Thymus (tissue), 14 donors: ENCODE measurements at places on chromosomes 12 and 14. TPM values are rescaled to one million over a fixed set of nuclear protein-coding genes. Genes with fewer than 3 reads are reported as not detected.

DNA sequence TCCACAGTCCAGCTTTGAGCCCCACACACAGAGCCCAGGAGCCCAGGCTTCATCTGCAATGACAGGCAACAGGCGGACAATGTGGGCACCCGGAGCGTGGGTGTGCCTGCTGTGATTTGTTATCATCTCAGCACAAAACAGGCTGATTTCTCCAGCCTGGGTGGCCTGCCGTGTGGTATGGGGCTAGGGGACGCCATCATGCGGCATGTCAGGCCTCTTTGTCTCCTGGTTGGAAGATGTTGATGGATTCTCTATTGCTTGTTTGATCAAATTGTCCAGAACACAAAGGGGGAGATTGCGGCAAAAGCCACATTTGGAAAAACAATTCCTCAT is 147.1 kb downstream of the KIF26A start:
- no peaks in the 10 kb centered on the region for H3K36me3 ChIP-seq
- H3K27me3 ChIP-seq = no peaks in the 10 kb centered on the region
- H3K27ac ChIP-seq = no peak overlapping the region
- no peak for DNase-seq

DNA sequence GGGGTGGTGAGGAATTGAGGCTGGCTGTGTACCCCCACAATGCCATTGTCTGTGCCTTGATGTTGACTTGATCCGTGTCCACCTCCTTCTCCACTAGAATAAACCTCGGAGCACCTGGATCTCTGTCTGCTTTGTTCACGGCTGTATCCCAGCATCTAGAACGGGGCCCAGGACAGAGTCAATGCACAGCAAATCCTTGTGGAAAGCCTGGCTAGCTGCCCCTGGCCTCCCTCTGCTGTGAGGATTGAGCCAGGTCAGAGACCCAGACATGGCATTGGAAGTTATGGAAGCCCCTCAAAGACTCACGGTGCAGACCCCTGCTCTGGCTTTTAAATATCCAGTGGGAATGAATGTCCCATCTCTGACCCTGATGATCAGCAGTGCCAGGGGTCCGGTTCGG is 109.2 kb downstream of the SCARB1 start:
- no peak for DNase-seq
- peaks cover 11% of the 10 kb centered on the region for H3K4me1 ChIP-seq
- no peaks in the 10 kb centered on the region for H3K27me3 ChIP-seq
- no peak overlapping the region for H3K27ac ChIP-seq
- no peaks in the 10 kb centered on the region for H3K36me3 ChIP-seq
- no peak overlapping the region for H3K4me3 ChIP-seq

Gene NTF3
- polyA plus RNA-seq = 1.6 TPM

Gene SCN8A
- polyA plus RNA-seq = 0.21 TPM

Gene FLVCR2
- 5.7 TPM for polyA plus RNA-seq

- H3K4me1 ChIP-seq = no peaks in the 10 kb centered on the region
- H3K4me3 ChIP-seq = no peak overlapping the region
- H3K27ac ChIP-seq = no peak overlapping the region
- H3K27me3 ChIP-seq = no peaks in the 10 kb centered on the region
- no peak for DNase-seq
- no peaks in the 10 kb centered on the region for H3K36me3 ChIP-seq
Measured at GRCh38 chr12:22738945-22739344, 114.0 kb downstream of the ETNK1 start.

Gene RITA1
- 8.5 TPM for polyA plus RNA-seq

Gene RHOJ
- polyA plus RNA-seq = 6.0 TPM

- DNase-seq = no peak
- no peaks in the 10 kb centered on the region for H3K36me3 ChIP-seq
- peaks cover 49% of the 10 kb centered on the region for H3K4me1 ChIP-seq
- H3K27ac ChIP-seq = no peak overlapping the region
Measured at GRCh38 chr12:94172973-94173372, 24.6 kb downstream of the PLXNC1 start.

- no peaks in the 10 kb centered on the region for H3K4me1 ChIP-seq
- DNase-seq = no peak
- H3K27ac ChIP-seq = no peak overlapping the region
- no peak overlapping the region for H3K4me3 ChIP-seq
- no peaks in the 10 kb centered on the region for H3K36me3 ChIP-seq
- no peaks in the 10 kb centered on the region for H3K27me3 ChIP-seq
Measured at GRCh38 chr12:83954956-83955601, 957.5 kb downstream of the SLC6A15 start.

Gene WSCD2
- 0.02 TPM for polyA plus RNA-seq

Gene CLEC4D
- 0.41 TPM for polyA plus RNA-seq

DNA sequence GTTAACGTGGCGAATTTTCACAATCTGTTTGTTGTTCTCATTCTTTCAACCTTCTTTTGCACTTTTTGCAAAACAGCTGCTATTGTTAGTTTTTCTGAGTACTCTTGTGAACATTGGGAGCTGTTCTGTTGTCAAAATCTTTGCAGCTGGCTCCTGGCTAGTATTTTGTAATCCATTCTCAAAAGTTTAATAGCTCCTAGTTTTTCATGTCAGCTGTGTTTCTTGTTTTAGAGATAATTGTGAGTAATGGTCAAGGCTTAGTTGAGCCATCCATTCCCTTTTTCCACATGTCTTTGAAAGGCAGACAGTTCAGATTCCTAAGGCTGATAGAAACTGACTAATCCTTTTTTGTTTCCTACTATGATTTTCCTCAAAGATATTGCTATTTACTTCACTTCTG is 39.1 kb upstream of the CRADD start:
- no peak for DNase-seq
- H3K27me3 ChIP-seq = no peaks in the 10 kb centered on the region
- H3K4me1 ChIP-seq = no peaks in the 10 kb centered on the region
- H3K27ac ChIP-seq = no peak overlapping the region
- H3K4me3 ChIP-seq = no peak overlapping the region
- H3K36me3 ChIP-seq = no peaks in the 10 kb centered on the region

DNA sequence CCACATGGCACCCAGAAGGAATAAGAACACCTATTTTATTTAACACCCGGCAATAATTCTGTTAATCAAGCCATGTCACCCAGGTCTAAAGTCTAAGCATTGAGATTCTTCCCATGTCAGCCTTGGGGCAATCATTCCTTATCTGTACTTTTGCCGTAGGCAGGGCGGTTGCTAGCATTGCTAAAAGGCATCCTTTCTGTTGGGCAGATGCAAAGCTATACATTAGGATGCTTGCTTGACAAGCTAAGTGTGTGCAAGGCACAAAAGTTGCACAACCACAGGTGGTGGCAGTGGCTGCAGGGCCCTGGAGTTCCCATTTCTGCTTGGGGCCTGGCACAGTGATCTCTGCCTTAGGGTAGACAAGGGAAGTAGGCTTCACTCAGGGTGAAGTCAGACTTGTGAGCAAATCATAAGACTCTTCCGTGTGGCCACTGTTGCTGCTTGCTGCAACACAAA is 12.5 kb upstream of the GALNT6 start:
- H3K27ac ChIP-seq = no peak overlapping the region
- H3K36me3 ChIP-seq = no peaks in the 10 kb centered on the region
- no peaks in the 10 kb centered on the region for H3K4me1 ChIP-seq
- H3K4me3 ChIP-seq = no peak overlapping the region

Gene REP15
- polyA plus RNA-seq = 0.94 TPM

DNA sequence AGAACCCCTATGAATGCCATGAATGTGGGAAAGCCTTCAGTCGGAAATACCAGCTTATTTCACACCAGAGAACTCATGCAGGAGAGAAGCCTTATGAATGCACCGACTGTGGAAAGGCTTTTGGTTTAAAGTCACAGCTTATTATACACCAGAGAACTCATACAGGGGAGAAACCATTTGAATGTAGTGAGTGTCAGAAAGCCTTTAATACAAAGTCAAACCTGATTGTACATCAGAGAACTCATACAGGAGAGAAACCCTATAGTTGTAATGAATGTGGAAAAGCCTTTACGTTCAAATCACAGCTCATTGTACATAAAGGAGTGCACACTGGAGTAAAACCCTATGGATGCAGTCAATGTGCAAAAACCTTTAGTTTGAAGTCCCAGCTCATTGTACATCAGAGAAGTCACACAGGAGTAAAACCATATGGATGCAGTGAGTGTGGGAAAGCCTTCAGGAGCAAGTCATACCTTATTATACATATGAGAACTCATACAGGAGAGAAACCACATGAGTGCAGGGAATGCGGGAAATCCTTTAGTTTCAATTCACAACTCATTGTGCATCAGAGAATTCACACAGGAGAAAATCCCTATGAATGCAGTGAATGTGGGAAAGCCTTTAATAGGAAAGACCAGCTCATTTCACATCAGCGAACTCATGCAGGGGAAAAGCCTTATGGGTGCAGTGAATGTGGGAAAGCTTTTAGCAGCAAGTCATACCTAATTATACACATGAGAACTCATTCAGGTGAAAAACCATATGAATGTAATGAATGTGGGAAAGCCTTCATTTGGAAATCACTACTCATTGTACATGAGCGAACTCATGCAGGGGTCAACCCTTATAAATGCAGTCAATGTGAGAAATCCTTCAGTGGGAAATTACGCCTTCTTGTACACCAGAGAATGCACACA is 22.3 kb downstream of the ZNF268 start:
- no peaks in the 10 kb centered on the region for H3K4me1 ChIP-seq
- H3K27me3 ChIP-seq = no peaks in the 10 kb centered on the region
- H3K4me3 ChIP-seq = no peak overlapping the region
- peaks cover 24% of the 10 kb centered on the region for H3K36me3 ChIP-seq

DNA sequence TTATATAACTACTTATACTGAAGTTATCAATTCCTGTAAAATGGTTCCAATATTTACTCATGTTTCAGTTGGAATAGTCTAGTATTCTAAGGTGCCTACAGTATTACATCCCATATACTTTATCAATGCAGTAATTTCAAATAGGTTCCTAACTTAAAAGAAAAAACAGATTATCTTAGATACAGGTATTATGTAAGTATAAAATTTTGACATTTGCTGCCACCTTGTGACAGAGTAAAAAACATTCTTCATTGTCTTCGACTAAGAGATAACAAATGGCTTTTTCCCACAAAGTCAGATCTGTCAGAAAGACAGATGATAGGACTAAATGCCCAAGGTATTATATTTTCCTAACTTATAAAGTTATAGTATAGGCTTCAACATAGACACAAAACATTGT is 78.7 kb downstream of the TXNDC16 start:
- DNase-seq = peak; percentile 7
- no peaks in the 10 kb centered on the region for H3K4me1 ChIP-seq
- H3K27me3 ChIP-seq = no peaks in the 10 kb centered on the region
- no peak overlapping the region for H3K4me3 ChIP-seq

GRCh38 chr14:100733152-100733850 is 6.6 kb downstream of the DLK1 start:
- H3K4me1 ChIP-seq = no peaks in the 10 kb centered on the region
- no peak overlapping the region for H3K4me3 ChIP-seq
- DNase-seq = no peak
- H3K27me3 ChIP-seq = no peaks in the 10 kb centered on the region

- no peak overlapping the region for H3K4me3 ChIP-seq
- no peak overlapping the region for H3K27ac ChIP-seq
- H3K27me3 ChIP-seq = no peaks in the 10 kb centered on the region
- H3K4me1 ChIP-seq = no peaks in the 10 kb centered on the region
- H3K36me3 ChIP-seq = no peaks in the 10 kb centered on the region
Measured at GRCh38 chr12:17342381-17342961, 736.5 kb upstream of the LMO3 start.

DNA sequence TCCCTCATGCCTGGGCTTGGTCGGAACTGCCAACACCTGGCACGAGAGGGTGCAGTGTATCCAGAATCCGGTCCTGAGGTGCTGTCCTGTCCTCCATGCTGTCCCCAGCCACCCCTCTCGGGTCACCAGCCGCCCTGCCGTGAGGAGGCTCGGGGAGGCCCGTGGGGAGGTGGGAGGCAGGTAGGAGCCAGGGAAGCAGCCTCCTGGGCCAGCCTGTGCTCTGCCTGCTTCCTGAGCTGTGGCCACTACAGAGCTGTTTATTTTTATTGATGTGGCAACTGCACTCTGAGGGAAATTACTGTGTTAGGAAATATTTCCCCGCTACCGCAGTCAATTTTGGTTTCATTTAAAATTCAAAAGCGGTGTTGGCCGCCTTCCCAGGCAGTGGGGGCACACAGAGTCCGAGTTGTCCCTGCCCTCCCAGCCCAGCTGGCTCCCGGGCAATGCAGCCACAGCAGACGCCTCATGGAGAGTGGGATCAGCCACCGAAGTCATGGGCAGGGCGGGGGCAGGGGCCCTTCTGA is 18.3 kb downstream of the NOC4L start:
- peaks cover 2% of the 10 kb centered on the region for H3K36me3 ChIP-seq
- peak overlapping the region; percentile 42 for H3K27ac ChIP-seq
- no peak overlapping the region for H3K4me3 ChIP-seq
- peaks cover 23% of the 10 kb centered on the region for H3K4me1 ChIP-seq

DNA sequence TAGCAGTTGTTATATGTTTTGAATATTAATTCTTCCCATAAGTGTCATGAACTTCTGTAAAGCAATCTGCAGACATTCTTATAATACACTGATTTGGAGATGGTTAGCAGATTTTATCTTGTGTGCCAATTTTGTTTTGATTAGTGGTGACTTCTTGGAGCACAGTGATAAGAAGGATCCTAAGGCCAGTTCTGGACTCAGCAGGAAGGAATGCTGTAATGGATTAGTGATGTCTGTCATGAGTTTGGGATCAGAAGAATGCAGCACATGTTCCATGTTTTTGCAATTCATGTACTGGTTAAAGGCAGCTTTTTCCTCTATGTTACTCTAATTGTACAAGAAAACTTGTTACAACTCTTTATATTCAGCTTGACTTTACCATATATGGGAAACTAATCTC is 91.5 kb downstream of the UNC79 start:
- no peak for DNase-seq
- H3K27ac ChIP-seq = no peak overlapping the region
- no peaks in the 10 kb centered on the region for H3K27me3 ChIP-seq
- H3K36me3 ChIP-seq = no peaks in the 10 kb centered on the region
- H3K4me3 ChIP-seq = no peak overlapping the region

DNA sequence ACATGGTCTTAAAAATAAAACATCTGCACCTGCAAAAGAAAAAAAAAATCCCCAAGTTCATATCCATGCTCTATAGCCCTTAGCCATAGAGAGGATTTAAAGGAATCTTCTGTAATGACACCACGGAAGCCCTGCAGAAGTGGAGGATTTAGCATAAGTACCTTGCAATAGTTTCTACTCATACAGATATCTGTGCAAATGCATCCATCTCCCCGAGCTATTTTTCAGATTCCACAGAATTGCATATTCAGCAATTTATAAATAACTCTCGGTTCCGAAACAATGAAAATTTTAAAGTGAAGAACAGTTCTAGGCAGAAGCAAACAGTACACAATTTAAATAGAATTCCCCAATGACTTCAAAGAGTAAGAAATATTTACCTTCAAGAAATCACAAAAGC is 424 bp downstream of the IGF1 start:
- no peak overlapping the region for H3K27ac ChIP-seq
- no peak for DNase-seq
- no peaks in the 10 kb centered on the region for H3K27me3 ChIP-seq

Gene CLEC4C
- polyA plus RNA-seq = 0.82 TPM

Gene ACTN1
- polyA plus RNA-seq = 59.3 TPM

Gene TMPRSS12
- polyA plus RNA-seq = not detected

Gene KCNA1
- polyA plus RNA-seq = 4.0 TPM

GRCh38 chr12:89225808-89226411 is 126.4 kb downstream of the DUSP6 start:
- peaks cover 12% of the 10 kb centered on the region for H3K4me1 ChIP-seq
- peak overlapping the region; percentile 78 for H3K27ac ChIP-seq
- no peak for DNase-seq
- no peaks in the 10 kb centered on the region for H3K27me3 ChIP-seq

- DNase-seq = no peak
- peaks cover 2% of the 10 kb centered on the region for H3K4me1 ChIP-seq
Measured at GRCh38 chr14:96039633-96040311, 610 bp downstream of the C14orf132 start.

Gene CMKLR1
- 4.5 TPM for polyA plus RNA-seq
